Activated T-cell treated with anti-CD3 and anti-CD28 coated beads, Interleukin-2, amount 50 U/mL, for 72 hours (primary cell): ENCODE measurements at places on chromosomes 13 and 19. TPM values are rescaled to one million over a fixed set of nuclear protein-coding genes. Genes with fewer than 3 reads are reported as not detected.

- H3K27ac ChIP-seq: no peak overlapping the region
- no peak for DNase-seq
- H3K4me1 ChIP-seq: peaks cover 30% of the 10 kb centered on the region
- H3K27me3 ChIP-seq: peaks cover 75% of the 10 kb centered on the region
- H3K4me3 ChIP-seq: peak overlapping the region; percentile 85
- H3K36me3 ChIP-seq: peaks cover 9% of the 10 kb centered on the region
These were observed 1.8 kb upstream of the GSX1 start for GRCh38 chr13:27790523-27790922.

DNA sequence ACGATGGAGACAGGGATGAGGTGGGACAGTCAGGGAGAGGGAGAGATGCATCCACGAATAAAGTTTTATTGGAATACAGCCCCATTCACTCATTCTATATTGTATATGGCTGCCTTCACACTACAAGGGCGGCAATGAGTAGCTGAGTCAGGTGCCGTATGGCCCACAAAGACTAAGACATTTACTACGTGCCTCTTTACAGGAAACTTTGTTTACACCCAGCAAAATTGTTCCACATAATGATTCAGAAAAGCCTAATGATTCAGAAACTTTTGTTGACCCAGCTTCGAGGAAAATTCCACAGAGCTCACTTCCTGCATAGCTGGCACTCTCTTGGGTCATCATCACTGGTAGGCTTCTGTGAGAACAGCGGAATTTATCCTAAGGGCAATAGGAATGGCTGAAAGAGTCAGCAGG, 87.3 kb upstream of the PEG3 start:
- no peak for DNase-seq
- H3K27me3 ChIP-seq: no peaks in the 10 kb centered on the region
- H3K4me1 ChIP-seq: no peaks in the 10 kb centered on the region
- no peak overlapping the region for H3K4me3 ChIP-seq
- no peak overlapping the region for H3K27ac ChIP-seq
- peaks cover 11% of the 10 kb centered on the region for H3K36me3 ChIP-seq

- peak within 1 kb of the TSS; percentile 88 for H3K27ac ChIP-seq
- peak within 1 kb of the TSS; percentile 94 for H3K4me3 ChIP-seq
- no peaks in the 10 kb centered on the region for H3K27me3 ChIP-seq
- peaks cover 45% of the 10 kb centered on the region for H3K4me1 ChIP-seq
These were observed at the start of gene CTU1 for GRCh38 chr19:51108066-51108804. Gene CTU1 (minus strand): TSS chr19:51108409. CDS start chr19:51104569, 3,840 bp downstream.

GRCh38 chr19:1502433-1503088, 10.3 kb downstream of the ADAMTSL5 start:
- H3K4me3 ChIP-seq: peak overlapping the region; percentile 50
- no peak overlapping the region for H3K27ac ChIP-seq

- peak overlapping the region; percentile 88 for H3K4me3 ChIP-seq
- H3K4me1 ChIP-seq: peaks cover 62% of the 10 kb centered on the region
- H3K27me3 ChIP-seq: no peaks in the 10 kb centered on the region
- H3K27ac ChIP-seq: peak overlapping the region; percentile 74
- H3K36me3 ChIP-seq: peaks cover 5% of the 10 kb centered on the region
These were observed 1.5 kb upstream of the ELOF1 start for GRCh38 chr19:11560404-11561051.

DNA sequence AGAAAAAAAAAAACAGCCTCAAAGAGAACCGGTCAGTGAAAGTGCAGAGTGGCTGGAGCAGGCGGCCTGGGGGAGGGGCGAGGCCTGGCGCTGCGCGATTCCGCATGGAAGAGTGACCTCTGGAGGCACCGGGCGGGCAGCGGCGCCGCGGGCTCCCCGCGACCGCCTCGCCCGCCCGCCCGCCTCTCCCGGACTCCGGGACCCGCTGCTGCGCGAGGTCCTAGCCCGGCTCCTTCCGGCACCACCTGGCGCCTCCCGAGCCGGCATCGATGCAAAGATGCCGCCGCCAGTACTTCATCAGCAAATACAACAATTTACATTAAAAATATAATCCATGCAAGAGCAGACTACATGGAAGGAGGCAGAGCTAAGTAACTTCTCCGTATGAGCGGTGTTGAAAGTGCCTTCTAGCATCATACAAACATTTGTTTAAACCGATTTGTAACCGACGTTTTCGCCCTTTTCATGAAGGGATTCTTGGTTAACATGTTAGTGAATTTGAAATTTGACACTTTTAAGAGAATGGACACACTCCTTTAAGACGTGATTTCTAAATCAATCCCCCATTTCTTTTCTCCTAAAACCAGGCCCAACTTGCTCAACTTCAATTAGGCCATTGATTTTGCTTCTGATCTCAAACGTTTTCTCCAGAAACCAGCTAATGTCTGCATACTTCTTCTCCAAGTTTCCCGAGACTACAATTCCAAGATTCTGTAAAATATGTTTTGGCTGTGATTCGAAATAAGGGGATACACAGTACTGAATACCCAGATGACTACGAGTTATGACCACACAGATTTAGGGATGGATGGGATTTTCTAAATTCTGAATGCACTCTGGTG, 2.1 kb downstream of the EFNB2 start:
- peaks cover 22% of the 10 kb centered on the region for H3K4me1 ChIP-seq
- peaks cover 55% of the 10 kb centered on the region for H3K27me3 ChIP-seq
- H3K4me3 ChIP-seq: peak overlapping the region; percentile 74
- no peaks in the 10 kb centered on the region for H3K36me3 ChIP-seq
- peak; percentile 33 for DNase-seq

DNA sequence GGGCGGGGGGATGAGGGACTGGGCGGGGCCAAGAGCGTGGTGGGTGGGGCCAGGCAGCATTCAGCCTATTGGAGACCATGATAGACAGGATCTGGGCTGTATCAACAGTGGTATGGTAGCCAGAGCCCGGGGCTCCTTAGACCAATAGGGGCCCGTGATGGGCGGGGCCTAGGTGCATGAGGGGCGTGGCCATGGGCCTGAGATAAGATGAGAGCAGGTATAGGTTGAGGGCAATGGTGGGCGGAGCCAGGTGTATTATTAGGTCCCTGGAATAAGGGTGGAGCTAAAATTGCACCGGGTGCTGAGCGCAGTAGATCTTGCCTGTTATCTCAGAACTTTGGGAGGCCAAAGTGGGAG, 5.3 kb downstream of the ABCA7 start:
- no peaks in the 10 kb centered on the region for H3K36me3 ChIP-seq
- no peak overlapping the region for H3K27ac ChIP-seq
- H3K4me1 ChIP-seq: peaks cover 11% of the 10 kb centered on the region
- peak; percentile 82 for DNase-seq
- H3K27me3 ChIP-seq: no peaks in the 10 kb centered on the region

DNA sequence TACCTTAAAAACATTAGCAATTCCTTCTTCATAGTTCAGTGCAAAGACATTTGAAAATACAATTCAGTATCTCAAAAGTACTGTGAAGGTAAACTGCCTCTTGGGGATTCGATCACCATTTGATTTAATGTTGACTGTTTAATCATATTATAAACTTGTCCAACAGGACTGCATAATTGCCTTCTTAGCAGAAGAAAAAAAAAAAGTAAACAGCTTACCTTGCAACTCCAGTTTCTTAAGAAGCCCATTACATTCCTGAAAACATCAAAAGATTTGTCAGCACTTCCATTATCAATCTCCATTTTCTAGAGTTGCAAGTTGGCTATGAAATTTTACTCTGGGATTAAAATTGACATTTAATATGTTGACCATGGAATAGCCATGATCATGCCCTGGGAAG, 1154.6 kb downstream of the OLFM4 start:
- H3K36me3 ChIP-seq: peaks cover 1% of the 10 kb centered on the region
- no peak overlapping the region for H3K4me3 ChIP-seq
- H3K27ac ChIP-seq: no peak overlapping the region
- no peaks in the 10 kb centered on the region for H3K27me3 ChIP-seq
- no peaks in the 10 kb centered on the region for H3K4me1 ChIP-seq

DNA sequence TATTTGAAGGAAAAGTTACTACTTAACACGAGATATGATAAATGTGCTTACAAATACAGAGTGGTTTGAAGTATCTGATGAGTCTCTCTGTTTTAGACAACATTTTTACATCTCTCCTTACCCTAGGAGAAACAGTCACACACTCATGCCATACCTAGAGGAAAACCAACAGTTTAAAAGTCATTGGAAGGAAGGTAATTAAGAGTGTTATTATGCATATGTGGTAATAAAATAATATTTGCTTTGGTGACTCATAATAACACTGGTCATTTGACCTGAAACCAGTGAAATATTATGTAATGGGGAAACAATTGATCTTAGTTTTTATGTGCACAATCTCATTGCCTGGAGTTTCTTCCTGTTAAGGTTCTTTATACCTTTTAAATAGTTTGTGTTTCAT, 136.9 kb upstream of the SOX21 start:
- H3K4me3 ChIP-seq: no peak overlapping the region
- no peaks in the 10 kb centered on the region for H3K36me3 ChIP-seq
- no peak overlapping the region for H3K27ac ChIP-seq

- no peaks in the 10 kb centered on the region for H3K4me1 ChIP-seq
- no peak overlapping the region for H3K27ac ChIP-seq
- H3K4me3 ChIP-seq: no peak overlapping the region
- DNase-seq: no peak
- H3K27me3 ChIP-seq: peaks cover 7% of the 10 kb centered on the region
These were observed 509.8 kb downstream of the DIAPH3 start for GRCh38 chr13:59653916-59654315.

DNA sequence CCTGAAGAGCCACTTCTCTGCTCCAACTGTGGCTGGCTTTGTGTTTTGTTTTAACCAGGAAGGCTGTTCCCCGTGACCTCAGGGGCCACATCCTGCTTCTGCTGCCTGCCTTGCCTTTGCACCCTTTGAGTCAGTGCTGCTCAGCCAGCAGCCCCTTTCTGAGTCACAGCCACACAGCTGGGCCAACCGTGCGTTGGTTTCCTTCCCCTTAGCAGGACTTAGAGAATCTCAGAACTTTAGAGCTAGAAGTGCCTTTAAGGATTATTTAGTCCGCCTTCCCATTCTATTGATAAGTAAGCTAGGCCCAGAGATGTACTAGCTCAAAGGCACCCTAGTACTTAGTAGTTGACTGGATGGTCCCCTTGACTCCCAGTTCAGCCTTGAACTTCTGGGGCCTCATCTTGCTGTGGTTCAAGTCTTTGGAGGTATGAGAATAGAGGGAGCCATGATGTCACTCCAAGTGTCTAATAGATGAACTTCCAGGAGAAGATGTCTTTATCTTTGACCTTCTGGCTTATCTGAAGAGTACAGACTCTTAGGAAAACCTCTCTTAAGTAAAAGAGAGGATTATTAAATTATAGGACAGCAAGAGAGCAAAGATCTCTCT, 8.0 kb downstream of the RGCC start:
- DNase-seq: peak; percentile 94
- H3K4me3 ChIP-seq: peak overlapping the region; percentile 83
- H3K27me3 ChIP-seq: no peaks in the 10 kb centered on the region
- H3K36me3 ChIP-seq: peaks cover 18% of the 10 kb centered on the region

GRCh38 chr19:12783849-12784393, 7.4 kb upstream of the JUNB start:
- H3K4me1 ChIP-seq: peaks cover 41% of the 10 kb centered on the region
- H3K27me3 ChIP-seq: no peaks in the 10 kb centered on the region
- peak; percentile 62 for DNase-seq
- H3K36me3 ChIP-seq: no peaks in the 10 kb centered on the region
- peak overlapping the region; percentile 79 for H3K4me3 ChIP-seq
- peak overlapping the region; percentile 69 for H3K27ac ChIP-seq

GRCh38 chr13:66305961-66306617, 924.0 kb downstream of the PCDH9 start:
- no peaks in the 10 kb centered on the region for H3K27me3 ChIP-seq
- DNase-seq: no peak
- H3K4me3 ChIP-seq: no peak overlapping the region
- H3K4me1 ChIP-seq: no peaks in the 10 kb centered on the region
- no peak overlapping the region for H3K27ac ChIP-seq

- H3K36me3 ChIP-seq: no peaks in the 10 kb centered on the region
- peaks cover 22% of the 10 kb centered on the region for H3K4me1 ChIP-seq
- H3K27ac ChIP-seq: no peak overlapping the region
- peaks cover 20% of the 10 kb centered on the region for H3K27me3 ChIP-seq
- DNase-seq: no peak
These were observed 6.3 kb downstream of the IL17D start for GRCh38 chr13:20709782-20710181.

DNA sequence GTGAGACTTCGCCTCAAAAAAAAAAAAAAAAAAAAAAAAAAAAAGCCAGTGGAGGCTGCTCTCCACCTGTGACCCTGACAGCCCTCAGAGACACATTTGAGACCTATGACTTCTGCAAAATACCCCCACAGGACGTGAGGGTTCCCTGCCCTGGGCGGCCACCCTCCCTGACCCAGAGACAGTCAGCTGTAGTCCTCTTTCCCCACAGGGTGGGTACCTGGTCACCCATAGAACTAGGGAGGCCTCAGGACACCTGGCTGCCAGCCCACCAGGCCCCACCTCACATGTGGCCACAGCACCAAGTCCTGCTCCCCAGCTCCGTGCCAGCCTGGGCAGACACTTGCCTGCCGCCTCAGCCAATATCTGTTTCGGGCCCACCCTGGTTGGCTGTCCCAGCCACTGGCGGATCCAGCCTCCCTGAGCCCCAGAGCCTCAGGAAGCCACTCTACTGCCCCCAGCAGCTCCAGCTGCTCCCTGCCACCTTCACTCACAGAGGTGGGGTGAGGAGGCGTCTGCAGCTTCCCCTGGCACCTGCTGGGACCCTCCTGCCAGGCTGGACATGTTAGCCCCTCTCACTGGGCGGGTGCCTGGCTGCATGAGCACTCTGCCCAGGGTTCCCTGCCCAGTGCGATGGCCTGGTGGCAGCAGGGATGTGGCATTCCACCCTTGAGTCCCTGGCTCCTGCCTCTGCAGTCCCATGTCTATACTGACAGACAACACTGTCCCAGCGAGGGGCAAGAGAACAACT, 6.9 kb downstream of the MKNK2 start:
- peaks cover 40% of the 10 kb centered on the region for H3K4me1 ChIP-seq
- H3K27ac ChIP-seq: peak overlapping the region; percentile 27
- no peaks in the 10 kb centered on the region for H3K36me3 ChIP-seq
- H3K27me3 ChIP-seq: no peaks in the 10 kb centered on the region

Gene MAST1
- total RNA-seq: 6.0 TPM
